ENCODE measurements at places on chromosomes 7 and 10. TPM values are rescaled to one million over a fixed set of nuclear protein-coding genes. Genes with fewer than 3 reads are reported as not detected.

DNA sequence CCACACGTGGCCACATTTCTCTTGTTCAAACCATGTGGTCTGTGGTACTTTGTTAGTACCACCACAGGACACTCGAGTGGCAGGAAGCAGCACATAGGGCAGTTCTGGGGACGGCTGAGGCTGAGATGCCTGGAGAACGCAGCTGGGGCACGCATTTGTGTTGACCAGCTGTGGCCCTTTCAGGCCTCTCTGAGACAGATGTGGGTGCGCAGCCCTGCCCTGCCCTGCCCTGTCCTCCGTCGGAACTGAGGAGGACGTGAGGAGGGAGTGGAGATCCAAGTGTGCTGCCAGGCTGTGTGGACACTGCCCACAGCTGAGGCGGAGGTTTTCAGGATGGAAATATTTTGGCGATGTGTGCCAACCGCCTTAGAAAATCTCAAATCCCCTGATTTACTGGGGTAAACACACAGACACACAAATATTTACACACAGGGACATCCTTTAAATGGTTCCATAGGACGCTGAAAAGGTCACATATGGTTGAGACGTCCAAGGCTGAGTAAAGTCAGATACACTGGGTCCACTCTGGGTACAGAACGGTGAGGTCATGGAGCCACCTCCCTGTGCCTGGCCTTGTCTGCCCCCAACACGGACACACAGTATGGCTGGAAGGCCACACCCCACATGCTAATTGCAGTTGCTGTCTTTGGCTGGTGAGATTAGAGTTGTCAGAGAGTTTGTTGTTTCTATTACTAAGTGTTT is 14.8 kb downstream of the BHLHA15 start:
- DNase-seq: no peak
- no peaks in the 10 kb centered on the region for H3K4me1 ChIP-seq
- no peaks in the 10 kb centered on the region for H3K36me3 ChIP-seq
- no peak overlapping the region for H3K4me3 ChIP-seq

The NPVF gene
- not detected for total RNA-seq

The HSPA12A gene
- 7.4 TPM for total RNA-seq

DNA sequence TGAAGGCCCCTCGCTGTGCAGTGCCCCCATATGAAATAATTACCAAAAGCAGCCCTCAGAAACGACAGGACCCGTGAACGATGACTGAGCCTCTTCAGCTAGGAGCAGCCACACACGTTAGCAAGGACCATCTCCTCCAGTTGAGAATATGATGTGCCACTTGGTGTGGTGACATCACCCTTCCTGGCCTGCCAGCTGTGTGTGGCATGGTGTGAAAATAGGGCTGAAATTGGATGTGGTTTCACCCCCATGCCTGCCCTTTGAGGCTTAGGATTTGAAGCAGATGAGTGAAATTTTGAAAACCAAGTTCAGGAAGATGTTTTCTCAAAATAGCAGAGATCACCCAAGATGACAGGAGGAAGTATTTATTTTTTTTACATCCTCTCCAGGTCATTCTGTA is 49.1 kb upstream of the BTBD16 start:
- no peaks in the 10 kb centered on the region for H3K4me1 ChIP-seq
- H3K27ac ChIP-seq: no peak overlapping the region
- H3K27me3 ChIP-seq: no peaks in the 10 kb centered on the region
- peaks cover 2% of the 10 kb centered on the region for H3K36me3 ChIP-seq
- DNase-seq: no peak
- no peak overlapping the region for H3K4me3 ChIP-seq

The TAS2R41 gene
- not detected for total RNA-seq

The RASSF4 gene
- total RNA-seq: 16.4 TPM

DNA sequence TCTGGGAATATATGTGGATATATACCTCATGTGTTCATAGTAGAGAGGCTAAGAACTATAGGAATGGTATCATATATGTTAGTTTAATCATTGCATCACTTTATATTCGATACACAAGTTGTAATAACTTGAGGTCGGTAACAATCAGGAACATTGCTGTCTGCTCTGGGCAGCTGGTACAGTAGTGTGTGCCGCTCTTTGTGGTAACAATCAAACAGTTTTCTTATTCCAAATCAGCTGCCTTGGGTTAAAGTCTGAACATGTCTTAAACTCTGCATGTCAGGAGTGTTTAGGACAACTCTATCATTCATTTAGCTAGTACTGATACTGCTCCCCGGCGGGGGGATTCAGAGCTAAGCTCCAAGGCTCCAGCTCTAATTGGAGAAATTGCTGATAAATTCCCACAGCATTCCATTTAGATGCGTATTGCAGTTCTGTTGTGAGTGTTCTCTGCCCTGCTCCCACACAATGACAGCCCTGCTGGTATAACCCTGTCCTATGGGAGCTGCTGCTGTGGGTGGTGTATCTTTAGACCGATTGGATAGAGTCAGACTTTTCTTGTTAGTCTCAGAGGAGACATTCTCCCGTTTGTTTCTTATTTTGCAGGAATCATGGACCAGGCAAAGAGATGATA is 707.5 kb upstream of the FZD8 start:
- H3K27me3 ChIP-seq: no peaks in the 10 kb centered on the region
- H3K36me3 ChIP-seq: no peaks in the 10 kb centered on the region
- DNase-seq: no peak
- no peak overlapping the region for H3K27ac ChIP-seq
- H3K4me1 ChIP-seq: no peaks in the 10 kb centered on the region
- no peak overlapping the region for H3K4me3 ChIP-seq

The STAG3 gene
- total RNA-seq: 1.1 TPM

The CALY gene
- total RNA-seq: 0.82 TPM

DNA sequence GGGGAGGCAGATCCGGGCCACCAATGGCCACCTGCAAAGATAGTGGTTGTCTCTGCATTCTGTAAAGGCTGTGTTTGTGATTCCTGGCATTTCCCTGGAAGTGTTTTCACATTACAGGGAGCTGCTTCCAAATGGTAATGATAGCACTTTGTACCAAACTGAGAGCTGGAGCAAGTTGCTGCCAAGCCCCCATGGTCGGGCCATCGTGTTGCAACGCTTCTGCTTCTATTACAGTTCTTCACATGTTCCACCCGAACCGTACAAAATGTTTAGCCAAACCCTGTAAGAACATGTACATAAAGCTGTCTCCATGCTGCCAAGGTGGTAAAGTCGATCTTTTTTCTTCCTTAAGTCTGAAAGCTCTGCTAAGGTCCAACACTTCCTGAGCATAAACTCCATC is 397.7 kb upstream of the NFE2L3 start:
- H3K27me3 ChIP-seq: no peaks in the 10 kb centered on the region
- H3K36me3 ChIP-seq: no peaks in the 10 kb centered on the region
- no peak for DNase-seq
- H3K4me3 ChIP-seq: peak overlapping the region; percentile 83
- peak overlapping the region; percentile 100 for H3K27ac ChIP-seq

- no peak for DNase-seq
- no peak overlapping the region for H3K27ac ChIP-seq
- no peaks in the 10 kb centered on the region for H3K4me1 ChIP-seq
- no peak overlapping the region for H3K4me3 ChIP-seq
- H3K36me3 ChIP-seq: no peaks in the 10 kb centered on the region
These were observed 370.2 kb downstream of the PPP1R3A start for GRCh38 chr7:113548561-113548960.

DNA sequence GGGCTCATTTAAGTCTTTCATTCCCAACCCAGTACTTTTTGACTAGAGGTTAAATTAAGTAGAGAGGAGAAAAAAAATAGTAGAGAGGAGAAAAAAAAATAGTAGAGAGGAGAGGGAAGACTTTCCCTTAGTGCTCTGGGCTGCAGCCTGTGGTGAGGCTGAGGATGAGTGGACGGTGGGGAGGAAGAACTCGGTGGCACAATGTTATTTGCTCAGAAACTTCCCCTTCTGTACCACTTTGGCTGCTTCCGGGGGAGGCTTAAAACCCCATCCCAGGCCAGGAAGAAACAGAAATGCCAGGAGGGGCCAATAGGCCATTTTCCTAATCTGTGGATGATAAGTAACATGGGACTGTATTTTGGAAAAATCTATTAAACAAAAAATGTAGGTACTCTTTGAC is 14.6 kb upstream of the MLXIPL start:
- no peaks in the 10 kb centered on the region for H3K4me1 ChIP-seq
- H3K36me3 ChIP-seq: no peaks in the 10 kb centered on the region
- peaks cover 23% of the 10 kb centered on the region for H3K27me3 ChIP-seq
- H3K27ac ChIP-seq: no peak overlapping the region

GRCh38 chr10:33252324-33252723 is 82.1 kb downstream of the NRP1 start:
- no peak overlapping the region for H3K27ac ChIP-seq
- no peak overlapping the region for H3K4me3 ChIP-seq
- H3K4me1 ChIP-seq: peaks cover 34% of the 10 kb centered on the region
- peaks cover 29% of the 10 kb centered on the region for H3K36me3 ChIP-seq

The CCDC146 gene
- total RNA-seq: 6.4 TPM

GRCh38 chr10:110737886-110738634 is 93.9 kb downstream of the RBM20 start:
- peaks cover 12% of the 10 kb centered on the region for H3K4me1 ChIP-seq
- H3K36me3 ChIP-seq: no peaks in the 10 kb centered on the region
- H3K27me3 ChIP-seq: peaks cover 28% of the 10 kb centered on the region
- H3K4me3 ChIP-seq: no peak overlapping the region
- no peak for DNase-seq

- DNase-seq: no peak
- H3K4me3 ChIP-seq: no peak overlapping the region
- no peaks in the 10 kb centered on the region for H3K36me3 ChIP-seq
- no peaks in the 10 kb centered on the region for H3K27me3 ChIP-seq
- no peak overlapping the region for H3K27ac ChIP-seq
These were observed 253.2 kb upstream of the SMIM30 start for GRCh38 chr7:113371416-113372043.

- H3K36me3 ChIP-seq: no peaks in the 10 kb centered on the region
- no peak for DNase-seq
- no peaks in the 10 kb centered on the region for H3K4me1 ChIP-seq
- no peaks in the 10 kb centered on the region for H3K27me3 ChIP-seq
- no peak overlapping the region for H3K4me3 ChIP-seq
These were observed 76.6 kb downstream of the SUGCT start for GRCh38 chr7:40211276-40212003.

DNA sequence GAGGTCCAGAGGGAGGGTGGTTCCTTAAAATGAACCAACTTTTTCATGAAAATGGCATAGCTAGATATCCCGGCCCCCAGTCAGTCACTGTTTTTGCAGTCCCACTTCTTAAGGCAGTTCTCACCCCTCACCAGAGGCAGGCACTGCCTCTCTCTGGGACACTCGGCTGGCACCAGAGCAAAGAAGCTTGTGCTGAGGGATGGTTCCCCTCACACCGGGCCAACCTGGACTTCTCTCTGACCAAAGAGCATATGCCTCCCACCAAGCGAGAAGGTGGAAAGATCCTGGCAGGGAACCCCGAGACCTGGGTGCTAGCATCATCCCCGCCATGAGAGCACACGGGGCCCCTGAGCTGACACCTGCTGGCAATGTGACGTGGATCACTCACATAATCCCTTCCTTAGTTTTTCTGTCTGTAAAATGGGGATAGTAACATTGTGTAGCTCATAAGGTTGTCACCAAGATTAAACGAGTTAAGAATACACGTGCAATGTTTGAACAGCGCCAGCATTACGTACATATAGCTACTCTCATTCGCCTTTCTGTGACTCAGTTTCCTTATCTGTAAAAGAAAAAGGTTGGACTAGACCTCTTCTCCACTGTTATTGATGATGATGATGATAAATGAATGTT is 88.5 kb downstream of the PARP12 start:
- H3K4me1 ChIP-seq: peaks cover 25% of the 10 kb centered on the region
- H3K36me3 ChIP-seq: no peaks in the 10 kb centered on the region
- no peaks in the 10 kb centered on the region for H3K27me3 ChIP-seq
- H3K27ac ChIP-seq: no peak overlapping the region

DNA sequence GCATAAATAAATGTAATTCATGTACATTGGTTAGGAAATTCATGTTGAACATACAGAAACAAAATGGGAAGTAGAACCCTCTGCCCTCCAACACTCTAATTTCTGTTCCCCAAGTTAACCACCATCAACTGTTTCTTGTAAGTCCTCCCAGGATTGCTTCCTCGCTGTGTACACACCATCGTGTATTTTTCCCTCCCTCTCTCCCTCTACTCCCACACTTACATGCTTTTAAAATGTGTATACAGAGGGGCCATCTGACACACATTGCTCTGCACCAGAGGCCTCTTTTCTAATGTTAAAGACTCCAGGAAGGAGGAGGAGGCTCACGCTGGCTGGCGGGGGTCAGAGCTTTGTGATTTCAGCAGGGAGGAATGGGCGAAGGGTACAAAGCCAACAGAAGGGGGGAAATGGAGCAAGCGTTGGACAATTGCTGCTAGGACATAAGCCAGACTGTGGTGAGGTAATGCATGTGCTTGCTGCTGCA is 1.9 kb upstream of the EPHA1 start:
- DNase-seq: no peak
- H3K36me3 ChIP-seq: no peaks in the 10 kb centered on the region
- peaks cover 29% of the 10 kb centered on the region for H3K27me3 ChIP-seq
- peaks cover 33% of the 10 kb centered on the region for H3K4me1 ChIP-seq

DNA sequence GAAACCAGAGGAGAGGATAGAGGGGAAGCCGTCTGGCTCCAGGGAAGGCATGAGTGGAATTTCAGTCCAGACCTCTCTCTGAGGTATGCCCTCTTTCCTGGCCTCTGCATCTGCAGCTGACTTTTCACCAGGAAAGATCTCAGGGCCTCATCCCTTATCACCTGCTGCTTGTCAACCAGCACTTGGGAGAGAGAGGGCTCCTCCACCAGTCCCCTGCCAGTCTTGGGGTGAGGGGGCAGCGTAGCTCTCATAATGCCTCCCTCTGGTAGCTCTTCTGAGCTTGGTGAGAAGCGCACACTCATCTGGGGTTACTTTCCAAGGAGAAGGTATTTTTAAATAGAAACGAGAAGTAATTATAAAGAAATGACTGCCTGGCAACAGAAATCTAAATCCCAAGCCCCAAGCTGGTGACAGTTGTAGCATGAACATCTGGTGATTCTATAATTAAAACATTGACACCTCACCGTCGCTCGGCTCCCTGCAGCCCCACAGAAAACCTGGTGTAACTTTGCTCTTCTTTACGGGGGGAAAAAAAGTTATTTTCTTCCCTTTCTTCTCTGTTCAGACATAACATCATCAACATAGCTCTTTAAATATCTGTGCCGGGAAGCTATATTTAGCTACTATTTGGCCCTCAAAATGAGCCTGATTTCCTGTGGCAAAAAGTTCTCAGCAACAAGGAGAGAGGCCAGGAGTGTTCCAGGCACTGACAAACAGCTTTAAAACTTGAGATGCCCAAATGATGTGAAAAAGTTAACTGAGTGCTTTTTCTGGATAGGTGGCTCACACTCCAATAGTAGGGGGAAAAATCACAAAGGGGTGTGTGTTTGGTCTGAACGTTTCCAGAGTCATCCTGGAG is 26.9 kb downstream of the HIP1 start:
- H3K27ac ChIP-seq: no peak overlapping the region
- peaks cover 11% of the 10 kb centered on the region for H3K4me1 ChIP-seq
- H3K36me3 ChIP-seq: peaks cover 11% of the 10 kb centered on the region
- DNase-seq: no peak

Measured in neural crest cell (in vitro differentiated cells).